Suppressor macrophage (primary cell): ENCODE measurements at places on chromosomes 2 and 18.

- no peak for DNase-seq
Observed at GRCh38 chr2:26969077-26969844, 1.2 kb upstream of the MAPRE3 start.

GRCh38 chr2:9089831-9090230 is 86.3 kb upstream of the MBOAT2 start:
- no peak for DNase-seq

- DNase-seq, result peak; percentile 96
Observed at GRCh38 chr2:158456309-158457066, at the start of the genes CCDC148 and PKP4. TSS of gene CCDC148 (minus strand) at chr2:158456753. CDS start at chr2:158456439, 314 bp downstream. TSS of gene PKP4 (plus strand) at chr2:158456952. CDS start at chr2:158533185, 76,233 bp downstream.

- no peak for DNase-seq
Observed at GRCh38 chr2:75294362-75294761, 95.0 kb upstream of the TACR1 start.

DNA sequence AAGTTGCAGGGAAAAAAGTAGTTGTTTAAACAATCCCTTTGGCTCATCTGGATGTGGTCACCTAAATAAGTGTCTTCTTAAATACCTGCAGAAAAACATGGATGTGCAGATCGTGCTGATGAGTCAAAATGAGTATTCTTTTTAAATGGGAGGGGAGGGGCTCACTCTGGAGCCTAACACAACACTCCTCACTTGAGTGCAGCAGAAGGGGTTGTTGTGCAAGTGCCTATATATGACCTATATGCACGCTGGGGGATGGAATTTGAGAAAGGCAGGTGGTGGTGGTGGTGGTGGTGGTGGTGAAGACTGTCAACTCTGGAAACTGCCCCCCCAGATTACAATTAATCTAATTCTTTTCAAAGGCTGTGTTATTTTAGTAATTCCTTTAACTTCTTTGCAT is 77.9 kb upstream of the FAM124B start:
- DNase-seq, result no peak

- DNase-seq, result no peak
Observed at GRCh38 chr2:240244543-240244942, 104.1 kb upstream of the OTOS start.

DNA sequence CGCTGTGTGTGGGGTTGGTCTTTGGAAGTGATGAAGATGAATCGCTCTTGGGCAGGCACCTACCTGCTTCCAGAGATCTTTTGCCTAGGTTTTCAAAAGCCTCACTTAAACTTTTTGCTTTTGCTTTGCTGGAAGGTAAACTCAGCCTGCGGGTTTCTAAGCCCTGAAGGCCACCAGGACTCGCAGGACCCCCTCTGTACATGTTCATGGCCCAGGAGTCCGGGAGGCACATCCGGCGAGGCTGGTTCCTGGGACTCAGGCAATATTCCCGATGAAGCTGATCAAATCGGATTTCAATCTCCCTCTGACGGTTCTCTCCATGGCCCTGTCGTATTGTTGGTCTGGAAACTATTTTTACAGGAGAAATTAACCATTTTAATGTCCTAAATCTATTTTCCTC is 13.2 kb downstream of the HJURP start:
- DNase-seq, result no peak

DNA sequence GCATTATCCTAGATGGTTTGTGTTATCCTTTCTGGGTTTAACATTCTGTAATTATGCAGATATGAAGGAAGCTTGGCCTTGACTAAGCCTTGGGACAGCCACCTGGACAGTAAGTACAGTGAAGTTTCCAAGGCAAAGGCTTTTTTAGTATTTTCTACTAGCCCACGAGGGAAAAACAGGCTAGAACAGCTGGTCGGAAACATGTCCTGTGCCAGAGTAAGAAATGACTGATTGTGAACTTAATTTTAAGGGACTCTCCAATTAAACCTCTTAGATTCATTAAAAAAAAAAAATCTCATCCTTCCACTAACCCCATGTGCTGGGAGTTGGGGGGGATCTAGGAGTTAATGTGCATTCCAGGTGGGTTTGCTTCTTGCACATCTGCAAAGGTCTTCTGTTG is 720.8 kb downstream of the SLC4A3 start:
- no peak for DNase-seq

GRCh38 chr18:31720867-31721266 is 36.5 kb upstream of the B4GALT6 start:
- no peak for DNase-seq

- DNase-seq, result no peak
Observed at GRCh38 chr2:235268535-235268934, 225.3 kb upstream of the AGAP1 start.

DNA sequence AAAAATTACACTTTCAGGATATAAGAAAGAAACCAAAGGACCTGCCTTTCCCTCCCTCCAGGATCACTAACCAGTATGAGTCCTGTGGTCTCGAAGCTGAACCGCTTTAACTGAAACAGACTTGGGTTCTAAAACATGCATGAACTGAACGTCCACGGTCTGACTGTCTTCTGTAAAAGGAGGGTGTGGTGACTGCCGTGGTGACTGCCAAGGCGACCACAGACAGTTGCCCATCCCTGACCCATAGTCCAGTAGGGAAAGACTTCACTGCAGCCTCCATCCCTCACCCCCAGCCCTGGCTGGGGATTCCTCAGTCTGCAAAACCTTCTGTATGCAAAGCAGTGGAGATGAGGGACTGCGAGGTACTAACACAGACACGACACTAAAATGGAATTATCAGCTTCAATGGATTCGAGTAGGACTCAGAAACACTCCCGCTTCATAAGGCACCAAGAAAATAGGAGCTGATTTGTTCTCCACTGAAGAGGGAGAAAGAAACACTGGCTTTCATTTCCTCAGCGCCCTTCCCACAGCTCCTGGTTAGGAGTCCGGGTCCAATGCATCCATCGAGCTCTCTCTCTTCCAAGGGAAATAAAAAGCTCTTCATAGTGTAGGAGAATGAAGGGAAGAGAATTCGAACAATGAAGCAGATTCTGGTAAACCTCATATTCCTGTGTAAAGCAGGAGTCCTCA is 197.2 kb downstream of the HDAC4 start:
- DNase-seq, result no peak

- DNase-seq, result peak; percentile 85
Observed at GRCh38 chr2:184597571-184597991, 748 bp upstream of the ZNF804A start.

DNA sequence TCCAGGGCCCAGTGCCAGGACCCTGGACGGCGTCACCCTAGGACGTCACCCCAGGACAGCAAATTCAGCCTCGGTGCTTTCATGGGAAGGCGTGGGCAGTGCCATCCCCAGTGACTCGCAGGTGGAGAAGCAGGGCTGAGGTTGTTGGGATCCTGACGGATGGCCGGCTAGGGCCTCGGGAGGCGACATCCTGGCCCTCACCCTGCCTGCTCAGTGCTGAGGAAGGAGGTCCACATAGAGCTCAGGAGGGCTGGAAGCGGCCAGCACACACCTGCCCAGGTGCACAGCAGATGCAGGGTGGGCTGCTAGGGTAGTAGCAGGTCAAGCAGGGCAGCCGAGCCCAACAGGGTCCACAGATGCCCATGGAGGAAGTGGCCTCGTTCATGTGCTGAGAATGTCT is 482.0 kb upstream of the SALL3 start:
- DNase-seq, result no peak

GRCh38 chr18:24627644-24628315 is 167.3 kb downstream of the HRH4 start:
- DNase-seq, result no peak

- DNase-seq, result no peak
Observed at GRCh38 chr2:201969241-201969937, 64.3 kb upstream of the FZD7 start.

GRCh38 chr2:187554011-187554703 is at the start of gene TFPI:
TSS of gene TFPI (minus strand) at chr2:187554435. CDS start at chr2:187503768, 50,667 bp downstream.
- DNase-seq, result peak; percentile 69

DNA sequence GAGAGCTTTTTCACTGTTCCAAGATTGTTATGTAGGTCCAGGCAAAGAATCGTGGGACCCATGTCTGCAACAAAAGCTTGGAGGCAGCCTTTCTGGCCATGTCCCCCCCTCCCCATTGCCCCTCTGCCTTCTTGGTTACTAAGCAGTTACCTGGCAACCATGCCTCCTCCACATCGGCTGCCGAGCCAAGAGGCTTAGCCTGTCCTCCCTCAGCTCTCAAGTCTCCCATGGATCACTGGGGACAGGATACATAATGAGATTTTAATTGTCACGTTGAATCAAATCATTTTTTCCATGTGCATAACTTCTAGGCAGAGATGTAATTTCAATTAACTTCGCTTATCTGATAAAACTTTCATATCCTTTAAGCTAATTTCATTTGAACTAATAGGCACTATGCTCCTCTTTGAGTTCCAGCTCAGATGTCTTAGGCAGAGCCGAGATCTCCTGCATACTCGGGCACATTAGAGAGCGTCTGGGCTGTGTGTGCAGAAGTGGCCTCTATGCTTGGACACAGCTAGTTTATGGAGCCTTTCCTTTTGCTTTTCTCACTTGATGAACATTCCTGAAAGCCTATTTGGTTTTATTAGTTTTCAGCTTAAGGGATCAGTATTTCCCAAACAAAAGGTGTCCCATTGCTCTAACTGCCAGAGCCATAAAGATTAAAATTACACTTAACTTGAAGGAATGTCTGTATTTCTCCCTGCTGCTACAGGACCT is 80.7 kb downstream of the LYPD1 start:
- no peak for DNase-seq

- no peak for DNase-seq
Observed at GRCh38 chr2:241562269-241562891, 3.8 kb downstream of the BOK start.

GRCh38 chr2:50751311-50752031 is 280.5 kb downstream of the NRXN1 start:
- no peak for DNase-seq

- DNase-seq, result no peak
Observed at GRCh38 chr2:3633982-3634595, 23.9 kb upstream of the ALLC start.

- DNase-seq, result no peak
Observed at GRCh38 chr18:46243095-46243494, 138.9 kb downstream of the HAUS1 start.

DNA sequence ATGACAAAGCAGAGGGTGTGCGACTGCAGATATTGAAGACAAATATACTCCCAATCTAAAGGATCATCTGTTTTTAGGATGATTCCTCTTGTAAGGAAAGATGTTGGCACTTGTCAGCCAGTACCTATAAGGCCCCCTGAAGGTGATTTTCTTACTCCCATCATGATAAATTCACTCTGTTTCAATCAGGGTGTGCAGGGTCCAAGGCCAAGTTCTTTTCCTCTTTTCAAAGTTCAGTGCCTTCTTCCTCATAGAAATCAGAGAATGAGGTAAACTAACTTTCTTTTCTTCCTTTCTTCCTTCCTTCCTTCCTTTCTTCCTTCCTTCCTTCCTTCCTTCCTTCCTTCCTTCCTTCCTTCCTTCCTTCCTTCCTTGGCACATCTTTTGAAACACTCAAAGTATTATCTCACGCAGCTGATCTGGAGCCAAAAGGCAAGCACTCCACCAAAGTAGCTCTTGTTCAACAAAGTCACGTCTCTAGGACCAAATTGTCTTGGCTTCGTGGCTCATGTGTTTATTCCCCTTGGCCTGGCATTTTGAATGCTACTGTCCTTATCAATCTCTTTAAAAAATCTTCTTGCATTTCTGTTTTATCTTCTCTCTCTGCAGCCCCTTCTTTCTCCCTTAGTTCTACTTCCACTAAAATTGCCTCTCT is 87.7 kb downstream of the DCC start:
- DNase-seq, result no peak

GRCh38 chr2:241033336-241033987 is 35.0 kb downstream of the SNED1 start:
- no peak for DNase-seq

GRCh38 chr2:159497256-159497655 is 119.1 kb downstream of the BAZ2B start:
- peak; percentile 93 for DNase-seq

GRCh38 chr2:171515672-171516298 is 6.5 kb upstream of the CYBRD1 start:
- no peak for DNase-seq

DNA sequence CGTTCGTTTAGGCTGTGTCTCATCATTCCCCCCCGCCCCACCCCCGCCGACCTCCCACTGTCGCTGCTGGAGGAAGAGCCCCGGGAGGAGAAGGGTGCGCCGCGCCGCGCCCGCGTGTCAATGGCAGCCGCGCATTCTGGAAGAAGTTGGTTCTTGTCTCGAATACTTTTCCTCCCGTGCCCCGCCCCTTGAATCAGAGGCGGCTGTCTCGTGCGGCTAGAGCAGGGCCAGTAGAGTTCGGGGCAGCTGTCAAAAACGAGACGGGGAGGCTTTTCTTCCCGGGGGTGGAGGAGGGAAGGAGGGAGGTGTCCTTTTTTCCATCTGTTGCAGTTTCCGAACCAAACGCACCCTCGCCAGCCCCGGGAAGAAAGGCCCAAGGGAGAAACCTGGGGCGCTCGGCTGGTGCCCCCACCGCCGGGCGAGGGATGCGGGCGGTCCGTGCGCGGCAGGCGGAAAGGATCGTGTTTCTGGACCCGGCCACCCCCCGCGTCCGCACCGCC is 410 bp upstream of the TGIF1 start:
- no peak for DNase-seq

- DNase-seq, result peak; percentile 73
Observed at GRCh38 chr2:239401881-239402233, 1.0 kb upstream of the HDAC4 start.

DNA sequence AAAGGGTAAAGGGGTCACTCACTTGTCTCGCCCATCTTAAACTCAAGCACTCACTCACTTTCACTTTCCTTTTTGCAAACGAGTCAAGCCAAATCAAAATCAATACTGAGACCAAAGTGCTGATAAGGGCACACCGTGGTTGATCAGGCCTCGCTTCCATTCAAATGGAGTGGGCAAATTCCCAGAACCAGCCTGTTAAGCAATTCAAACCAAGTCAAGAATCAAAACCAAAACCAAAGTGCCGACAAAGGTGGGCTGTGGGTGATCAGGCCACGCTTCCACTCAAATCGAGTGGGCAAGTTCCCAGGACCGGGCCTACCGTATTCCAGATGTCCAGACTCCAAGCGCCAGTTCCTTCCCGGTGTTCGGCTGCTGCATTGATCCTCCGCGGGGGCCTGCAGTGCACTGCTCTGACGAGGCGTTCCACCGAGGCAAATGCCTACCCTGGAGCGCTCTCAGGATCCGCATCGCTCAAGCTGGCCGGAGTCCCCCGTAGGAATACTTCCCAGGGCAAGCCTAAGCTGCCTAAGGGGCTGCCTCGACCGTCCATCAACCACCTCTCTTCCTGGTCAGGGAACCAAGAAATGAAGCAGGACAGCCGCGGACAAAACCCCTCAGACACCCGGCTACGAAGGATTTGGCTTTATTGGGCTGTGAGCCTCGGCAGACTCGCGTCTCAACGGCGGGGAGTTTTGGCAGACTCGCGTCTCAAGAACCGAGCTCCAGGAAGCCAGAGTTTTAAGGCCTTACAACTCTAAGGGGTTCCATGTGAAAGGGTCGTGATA is 89.9 kb upstream of the SLC1A4 start:
- DNase-seq, result no peak

GRCh38 chr18:66346833-66347588 is 256.9 kb downstream of the CDH19 start:
- no peak for DNase-seq

GRCh38 chr2:30491225-30491624 is 44.2 kb downstream of the LCLAT1 start:
- DNase-seq, result no peak

- no peak for DNase-seq
Observed at GRCh38 chr2:6031200-6031867, 339.1 kb downstream of the SOX11 start.
